ENCODE measurements at places on chromosomes 7 and 10. TPM values are rescaled to one million over a fixed set of nuclear protein-coding genes. Genes with fewer than 3 reads are reported as not detected.

Gene OPALIN
- total RNA-seq: not detected

Gene GBX1
- not detected for total RNA-seq

Gene DDC
- total RNA-seq: not detected

Gene SMO
- 33.5 TPM for total RNA-seq

Gene LRRD1
- 0.14 TPM for total RNA-seq

Gene NPTX2
- 2.7 TPM for total RNA-seq

Gene MRLN
- total RNA-seq: not detected

Gene IL15RA
- 4.4 TPM for total RNA-seq

Gene NODAL
- not detected for total RNA-seq

Gene AEBP1
- 15.5 TPM for total RNA-seq

Measured in smooth muscle cell of bladder (primary cell).